ENCODE measurements at places on chromosomes 4 and X.

DNA sequence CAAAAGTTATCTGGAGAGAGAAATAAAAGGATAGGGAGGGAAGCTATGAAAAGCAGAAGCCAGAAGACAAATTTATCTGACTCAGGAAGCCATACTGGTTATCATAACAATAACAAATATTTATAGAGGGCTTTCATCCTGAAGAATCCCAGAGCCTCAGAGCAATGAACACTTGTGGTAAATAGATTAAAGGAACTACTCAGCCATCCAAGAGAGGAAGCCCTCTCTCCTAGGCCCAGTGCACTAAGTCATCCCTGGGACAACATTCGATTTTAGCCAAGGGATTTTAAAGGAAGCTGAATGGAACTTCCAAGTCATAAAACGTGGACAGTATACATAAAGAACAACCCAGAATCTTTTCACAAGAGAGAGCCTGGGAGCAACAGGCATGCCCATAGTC lies 76.9 kb downstream of the COL4A6 start:
- no peak for DNase-seq

DNA sequence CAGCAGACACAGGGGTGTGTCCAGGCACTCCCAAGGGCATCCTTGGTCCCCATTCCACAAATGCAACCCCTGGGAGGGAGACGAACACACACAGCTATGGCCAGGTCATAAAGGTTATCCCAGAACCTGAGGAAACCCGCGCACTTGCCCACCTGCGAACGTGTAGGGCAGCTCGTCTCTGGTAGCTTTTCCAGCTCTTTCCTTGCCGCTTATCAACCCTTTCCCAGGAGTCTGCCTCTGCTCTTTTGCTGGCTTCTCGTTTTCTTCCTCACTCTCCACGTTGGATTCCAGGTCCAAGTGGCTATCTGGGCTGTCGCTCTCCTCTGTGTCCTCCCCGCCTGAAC lies 13.5 kb downstream of the NOP14 start:
- DNase-seq = no peak

- DNase-seq = no peak
Measured at GRCh38 chrX:3066555-3066954, 25.3 kb downstream of the ARSF start.

DNA sequence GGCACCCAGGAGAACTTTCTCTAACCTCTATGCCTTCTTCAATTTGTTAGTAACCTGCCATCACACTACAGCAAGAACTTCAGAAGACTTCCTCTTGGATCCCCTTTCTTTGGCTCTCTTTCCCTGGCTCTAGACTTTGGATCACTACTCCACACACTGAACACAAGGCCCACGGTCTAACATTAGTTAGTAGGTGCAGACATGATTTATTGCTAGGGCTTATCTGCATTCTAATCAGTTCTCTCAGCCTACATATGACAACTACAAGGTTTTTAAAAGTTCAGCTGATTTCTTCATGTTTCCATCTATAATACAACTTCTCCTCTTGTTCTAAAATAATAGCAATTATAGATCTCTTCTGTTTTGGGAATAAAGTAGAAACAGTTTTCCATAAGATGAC lies 209.1 kb upstream of the ANXA10 start:
- no peak for DNase-seq

- DNase-seq = no peak
Measured at GRCh38 chrX:123153846-123154335, 30.2 kb upstream of the GRIA3 start.

DNA sequence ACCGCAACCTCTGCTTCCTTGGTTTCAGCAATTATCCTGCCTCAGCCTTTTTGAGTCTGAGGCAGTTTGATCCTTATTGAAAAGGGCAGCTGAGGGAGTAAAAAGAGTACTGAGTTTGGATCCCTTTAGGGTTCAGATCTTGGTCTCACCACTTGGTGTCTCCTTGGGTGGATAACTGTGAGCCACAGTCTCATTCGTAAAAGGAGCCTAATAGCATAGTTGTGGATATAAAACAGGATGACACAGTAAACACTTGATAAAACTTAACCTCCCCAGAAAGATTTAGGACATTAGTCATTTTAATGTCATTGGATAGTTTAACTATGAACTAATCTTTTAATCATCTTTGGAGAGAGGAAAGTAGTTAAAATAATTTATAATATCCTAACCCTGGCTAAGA lies 173.0 kb downstream of the ANK2 start:
- DNase-seq = no peak

DNA sequence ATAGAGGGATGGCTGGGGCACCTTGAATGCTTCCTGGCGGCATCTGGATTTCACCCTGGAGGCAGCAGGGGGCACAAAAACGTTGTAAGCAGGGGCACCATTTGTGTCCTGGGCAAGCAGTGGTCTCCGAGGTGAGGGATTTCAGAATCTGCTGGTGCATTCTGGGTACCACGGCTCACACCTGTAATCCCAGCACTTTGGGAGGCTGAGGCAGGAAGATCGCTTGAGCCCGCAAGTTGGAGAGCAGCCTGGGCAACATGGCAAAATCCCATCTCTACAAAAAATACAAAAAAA lies 16.8 kb upstream of the TBC1D14 start:
- no peak for DNase-seq

- DNase-seq = no peak
Measured at GRCh38 chr4:154361450-154361849, 130.1 kb downstream of the DCHS2 start.

DNA sequence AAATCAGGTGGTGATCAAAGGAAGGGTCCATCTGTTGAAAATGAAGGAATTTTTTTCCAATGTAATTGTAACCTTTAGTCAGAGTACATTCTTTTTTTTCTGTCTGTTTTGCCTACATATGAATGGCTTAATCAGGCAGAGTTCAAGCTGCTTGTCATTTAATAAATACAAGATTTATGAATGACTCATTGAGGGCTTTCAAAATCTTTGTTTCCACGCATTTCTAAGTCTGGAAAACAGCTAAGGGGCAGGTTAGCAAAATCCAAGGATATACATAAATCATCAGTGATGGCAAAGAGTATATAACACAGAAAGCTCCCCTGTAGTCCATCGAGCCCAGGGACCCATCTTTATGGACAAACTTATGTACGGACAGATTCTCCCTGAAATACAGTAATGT lies 1.8 kb downstream of the CA5B start:
- DNase-seq = no peak

DNA sequence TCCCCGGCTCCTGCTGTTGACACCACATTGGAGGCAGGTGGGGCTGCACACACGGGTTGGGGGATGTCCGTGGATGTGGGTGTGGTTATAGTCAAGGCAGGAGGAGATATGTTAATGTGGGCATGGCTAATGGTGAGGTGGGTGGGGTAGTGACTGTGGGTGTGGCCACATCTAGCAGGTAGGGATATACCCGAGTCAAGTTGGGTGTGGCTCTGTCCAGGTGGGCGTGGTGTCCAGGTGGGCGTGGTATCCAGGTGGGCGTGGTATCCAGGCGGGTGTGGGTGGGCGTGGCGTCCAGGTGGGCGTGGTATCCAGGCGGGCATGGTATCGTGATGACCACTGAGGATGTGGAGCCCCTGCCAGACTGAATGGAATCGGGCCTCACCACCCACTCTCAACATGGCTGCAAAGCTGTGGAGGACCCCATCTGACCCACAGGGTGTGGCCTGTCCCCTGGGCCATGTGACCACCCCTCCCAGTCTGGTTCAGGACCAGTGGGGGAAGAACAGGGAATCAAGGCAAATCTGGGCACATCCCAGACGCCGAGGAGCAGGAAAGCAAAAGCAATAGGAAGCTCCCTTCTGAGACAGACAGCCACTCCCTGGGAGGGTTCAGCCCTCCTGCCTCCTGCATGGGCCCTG lies 21.0 kb downstream of the MAN2B2 start:
- DNase-seq = no peak

GRCh38 chr4:163818673-163819072 lies 324.2 kb downstream of the TMA16 start:
- no peak for DNase-seq

GRCh38 chrX:97787849-97788248 lies 904.1 kb downstream of the RPA4 start:
- DNase-seq = no peak

DNA sequence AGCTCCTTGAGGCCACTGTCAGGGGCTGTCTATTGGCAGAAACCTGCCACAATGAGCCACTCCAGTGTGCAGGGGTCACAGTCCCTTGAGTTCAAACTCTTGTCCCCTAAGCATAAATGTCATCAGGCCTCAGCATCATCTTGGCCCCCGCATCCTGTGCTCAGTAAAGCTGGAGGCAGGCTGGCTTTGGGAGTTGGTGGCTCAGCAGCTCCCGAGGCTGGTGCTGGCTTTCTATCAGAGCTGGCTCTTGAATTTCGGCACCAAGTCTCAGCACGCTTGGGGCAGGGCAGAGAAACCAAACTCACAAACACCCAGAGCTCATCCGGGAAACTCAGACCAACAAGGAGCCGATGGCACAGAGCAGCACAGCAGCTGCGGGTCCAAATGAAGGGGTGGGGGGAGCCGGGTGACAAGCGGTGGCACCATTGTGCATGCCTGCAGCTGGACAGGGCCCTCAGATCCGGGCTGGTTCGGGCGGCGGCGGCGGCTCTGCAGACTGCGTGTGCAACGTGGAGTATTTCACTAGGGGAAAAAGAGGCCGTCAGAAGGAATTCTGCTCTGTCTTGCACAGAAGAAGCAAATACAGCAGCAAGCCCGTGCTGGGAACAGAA lies 75.5 kb downstream of the MTMR1 start:
- DNase-seq = no peak

- no peak for DNase-seq
Measured at GRCh38 chr4:40327340-40327739, 7.8 kb upstream of the CHRNA9 start.

DNA sequence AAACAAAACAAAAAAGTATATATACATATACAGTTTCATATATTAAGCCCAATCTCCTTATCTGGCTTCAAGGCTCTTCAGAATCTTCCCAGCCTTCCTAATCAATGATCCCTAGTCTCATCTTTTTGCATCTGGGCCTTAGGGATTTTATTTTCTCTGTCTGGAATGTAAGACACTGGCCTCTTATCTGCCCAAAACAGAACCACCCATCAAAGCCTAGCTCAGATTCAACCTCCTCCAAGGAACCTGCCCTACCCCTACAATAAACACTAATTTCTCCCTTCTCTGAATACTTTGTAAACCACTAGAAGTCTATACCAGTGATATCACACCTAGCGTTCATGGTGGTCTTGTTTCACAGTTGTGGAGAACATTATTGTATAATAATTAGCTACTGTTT lies 23.2 kb upstream of the GAB1 start:
- DNase-seq = no peak

GRCh38 chr4:167784826-167785225 lies 307.5 kb upstream of the ANXA10 start:
- DNase-seq = no peak

DNA sequence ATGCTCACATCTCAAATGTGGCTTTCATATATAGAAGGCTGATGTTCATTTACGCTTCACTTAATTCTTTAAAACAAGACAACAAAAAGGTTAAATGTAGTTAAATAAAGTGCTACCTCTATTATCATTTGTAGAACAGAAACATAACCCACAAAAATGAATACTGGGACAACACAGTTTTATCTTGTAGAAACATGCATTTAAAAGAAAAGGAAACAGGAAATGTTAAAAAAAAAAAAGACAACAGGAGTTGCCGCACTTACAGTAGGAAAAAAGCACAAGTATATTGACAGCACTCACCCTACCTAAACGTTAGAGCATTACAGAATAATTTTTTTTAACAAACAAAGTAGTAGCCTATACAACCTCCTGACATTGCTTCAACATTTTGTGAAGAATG lies 4.8 kb downstream of the THOC2 start:
- DNase-seq = no peak

- DNase-seq = no peak
Measured at GRCh38 chr4:11271263-11271662, 157.4 kb downstream of the HS3ST1 start.

DNA sequence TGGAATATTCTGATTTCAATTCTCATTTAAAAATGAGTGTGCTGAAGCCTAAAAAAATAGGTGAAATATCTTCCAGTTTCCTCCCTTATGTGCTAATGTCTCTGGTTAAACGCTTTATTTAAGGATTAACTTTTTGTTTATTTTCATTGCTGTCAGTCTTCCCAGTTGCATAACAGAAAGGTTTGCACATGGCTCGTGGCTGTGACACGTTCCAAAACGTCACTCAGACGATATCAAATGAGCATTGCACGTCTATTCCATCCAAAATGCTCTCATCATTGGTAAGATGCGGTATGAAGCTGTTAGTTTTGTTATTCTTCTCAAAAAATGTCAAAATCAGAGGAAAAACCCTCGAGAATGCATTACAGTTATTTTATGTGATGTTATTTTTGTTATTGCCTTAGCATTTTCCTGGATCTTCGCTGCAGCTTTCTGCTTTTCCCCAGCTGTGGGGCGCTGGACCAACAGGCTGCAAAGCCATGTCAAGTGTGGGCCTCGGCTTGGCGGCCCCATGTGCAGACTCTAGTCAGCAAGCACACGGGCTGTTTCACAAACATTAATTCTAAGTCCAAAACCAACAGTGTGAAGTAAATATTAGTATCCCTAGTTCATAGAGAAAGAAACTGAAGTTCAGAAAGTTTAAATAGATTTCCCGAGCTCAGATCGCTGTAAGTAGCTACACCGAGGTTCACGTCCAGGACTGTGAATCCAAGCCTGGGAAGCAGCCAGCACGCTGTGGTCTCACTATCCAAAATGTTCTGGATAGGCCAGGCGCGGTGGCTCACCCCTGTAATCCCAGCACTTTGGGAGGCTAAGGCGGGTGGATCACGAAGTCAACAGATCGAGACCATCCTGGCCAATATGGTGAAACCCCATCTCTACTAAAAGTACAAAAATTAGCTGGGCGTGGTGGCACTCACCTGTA lies 793.4 kb upstream of the FRG1 start:
- no peak for DNase-seq

DNA sequence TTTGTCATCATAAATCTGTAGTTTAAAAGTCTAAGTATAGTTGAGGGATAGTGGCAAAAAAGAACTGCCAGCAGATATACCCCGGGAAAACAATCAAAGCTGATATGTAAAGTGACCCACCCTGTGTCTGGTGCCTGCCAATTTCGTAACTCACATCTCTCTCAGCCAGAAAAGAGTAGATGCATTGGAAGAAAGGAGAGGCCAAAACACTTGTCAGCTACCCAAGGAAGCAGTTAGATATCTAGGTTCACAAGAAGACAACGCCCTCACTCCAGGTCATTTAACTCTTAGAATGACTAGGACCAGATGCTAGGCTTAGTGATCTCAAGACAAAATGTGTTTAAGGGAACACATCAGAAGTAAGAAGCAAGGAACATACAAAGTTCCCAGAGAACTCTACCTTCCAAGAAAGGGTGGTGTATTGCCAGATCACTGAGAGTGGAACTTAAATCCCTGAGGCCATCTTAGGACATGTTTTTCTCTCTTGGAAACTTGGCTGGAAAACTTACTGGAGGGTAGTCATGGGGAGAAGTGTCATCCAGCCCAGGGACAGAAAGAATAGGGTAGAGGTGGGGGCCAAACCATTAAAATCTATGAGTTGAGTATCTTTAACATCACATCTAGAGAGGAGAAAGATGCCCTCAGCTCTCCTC lies 125.9 kb downstream of the SHISA3 start:
- DNase-seq = no peak

- no peak for DNase-seq
Measured at GRCh38 chr4:171954650-171955049, 141.4 kb downstream of the GALNTL6 start.

All from activated T-cell treated with anti-CD3 and anti-CD28 coated beads for 4 hours (primary cell).